ENCODE measurements at places on chromosomes 16 and 17.

DNA sequence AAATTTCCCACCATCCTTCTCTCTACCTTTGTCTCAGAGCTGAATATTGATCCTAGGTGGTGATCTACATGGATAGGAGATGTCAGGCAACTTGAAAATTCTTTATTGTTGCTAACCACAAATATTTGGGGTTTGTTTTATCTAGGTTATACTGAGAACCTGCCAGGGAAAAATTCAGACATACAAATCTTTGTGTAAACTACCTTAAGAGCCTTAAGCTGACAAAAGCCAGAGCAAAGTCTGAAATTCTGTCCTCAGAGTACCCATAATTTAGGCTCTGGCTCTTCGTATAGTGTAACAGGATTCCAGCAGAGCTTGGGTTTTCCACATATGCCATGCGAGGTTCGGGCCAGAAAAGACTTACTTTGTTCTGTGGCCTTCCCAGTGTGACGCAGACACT, 406.7 kb upstream of the MAF start:
- DNase-seq, result no peak

GRCh38 chr16:77327717-77328116, 107.1 kb downstream of the ADAMTS18 start:
- DNase-seq, result no peak

GRCh38 chr16:1890708-1891050, 18.7 kb upstream of the MEIOB start:
- DNase-seq, result no peak

DNA sequence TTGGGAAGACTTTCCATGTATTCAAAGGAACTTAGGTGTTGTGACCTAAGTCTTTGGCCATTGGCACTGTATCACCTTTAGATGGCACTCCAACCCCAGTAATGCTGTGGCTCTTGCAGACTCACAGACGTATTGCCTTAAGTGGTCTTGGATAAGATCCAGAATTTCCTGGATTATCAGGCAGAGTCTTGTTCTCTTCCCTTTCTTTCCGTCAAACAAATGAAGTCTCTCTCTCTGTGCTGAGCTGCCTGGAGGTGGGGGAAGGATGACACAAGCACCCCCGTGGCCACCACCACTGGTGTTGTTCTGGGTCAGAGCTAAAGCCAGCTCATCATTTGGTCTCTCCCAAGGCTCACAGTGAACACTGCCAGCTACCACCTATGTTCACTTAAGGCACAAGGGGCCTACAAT, 789.9 kb upstream of the KIF2B start:
- no peak for DNase-seq

- DNase-seq, result no peak
Observed at GRCh38 chr16:21263640-21264570, 14.2 kb downstream of the CRYM start.

GRCh38 chr17:55889271-55889670, 138.4 kb downstream of the PCTP start:
- no peak for DNase-seq

DNA sequence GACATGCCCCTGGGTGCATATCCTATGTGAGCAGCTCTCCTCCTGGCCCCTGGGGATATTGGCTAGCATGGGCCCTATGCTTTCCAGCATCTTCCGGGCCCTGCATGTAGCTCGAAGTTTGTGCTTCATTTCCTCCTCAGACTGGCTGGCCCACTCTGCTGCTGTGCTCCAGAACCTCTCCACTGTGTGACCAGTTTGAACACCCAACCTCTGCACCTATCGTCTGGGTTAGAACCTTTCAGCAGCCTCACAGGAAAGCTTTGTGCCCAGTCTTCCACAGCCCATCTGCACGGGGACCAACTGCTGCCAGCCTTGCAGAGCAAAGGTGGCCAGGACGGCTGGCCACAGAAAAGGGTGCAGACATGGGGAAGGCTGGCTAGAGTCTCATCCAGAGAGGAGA, 10.2 kb upstream of the CLEC18B start:
- no peak for DNase-seq

GRCh38 chr16:49057391-49057790, 224.2 kb downstream of the CBLN1 start:
- DNase-seq, result no peak

GRCh38 chr17:79849953-79850352, 10.7 kb upstream of the CBX4 start:
- DNase-seq, result no peak

GRCh38 chr17:79626156-79626890, 15.5 kb upstream of the RBFOX3 start:
- DNase-seq, result no peak

GRCh38 chr17:40311575-40311974, 2.6 kb downstream of the RARA start:
- no peak for DNase-seq
